NCI-H2107 (cell line): ENCODE measurements at places on chromosomes 6 and 20.

DNA sequence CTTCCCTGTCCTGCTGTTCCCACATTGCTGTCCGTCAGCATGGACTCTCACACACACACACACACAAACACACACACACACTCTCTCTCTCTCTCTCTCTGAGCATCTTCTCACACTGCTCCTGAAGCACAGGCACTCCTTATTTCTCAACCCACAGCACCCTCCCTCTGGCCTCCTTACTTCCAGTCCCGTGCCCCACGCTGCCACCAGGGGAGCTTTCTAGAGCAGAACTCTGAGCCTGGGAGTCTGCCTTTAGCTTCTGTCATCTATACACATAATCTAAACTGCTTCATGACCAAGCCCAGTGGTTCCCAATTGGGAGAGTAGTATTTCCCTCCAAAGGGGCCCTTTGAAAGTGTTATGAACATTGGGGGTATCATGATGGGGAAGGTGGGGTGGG lies 29.1 kb downstream of the HECA start:
- no peak for DNase-seq

GRCh38 chr6:142275236-142276006 lies 26.4 kb upstream of the ADGRG6 start:
- no peak for DNase-seq

- no peak for DNase-seq
Measured at GRCh38 chr20:9145142-9145541, 76.3 kb downstream of the PLCB4 start.

- no peak for DNase-seq
Measured at GRCh38 chr6:148309301-148309700, 33.3 kb upstream of the SASH1 start.

DNA sequence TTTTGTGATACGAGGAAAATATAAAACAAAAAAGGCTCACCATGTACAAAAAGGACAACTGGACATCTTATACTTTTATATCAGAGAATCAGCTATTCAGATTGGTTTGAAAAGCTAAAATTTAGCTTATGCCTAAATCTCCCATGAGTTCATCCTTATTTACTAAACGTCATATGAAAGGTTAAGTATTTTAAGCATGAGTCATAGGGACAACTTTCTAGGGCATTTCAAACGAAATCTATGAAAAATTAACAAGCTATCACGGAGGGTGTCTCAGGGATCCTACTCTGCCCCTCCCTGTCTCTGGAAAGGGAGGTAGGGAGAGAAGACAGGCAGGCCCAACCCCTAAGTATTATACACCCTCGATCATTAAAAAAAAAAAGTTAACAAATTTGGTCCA lies 124.1 kb upstream of the LOC128125822 start:
- DNase-seq = no peak

GRCh38 chr20:10432079-10432478 lies 1.9 kb downstream of the MKKS start:
- no peak for DNase-seq

GRCh38 chr20:56736285-56736857 lies 107.3 kb downstream of the TFAP2C start:
- no peak for DNase-seq

DNA sequence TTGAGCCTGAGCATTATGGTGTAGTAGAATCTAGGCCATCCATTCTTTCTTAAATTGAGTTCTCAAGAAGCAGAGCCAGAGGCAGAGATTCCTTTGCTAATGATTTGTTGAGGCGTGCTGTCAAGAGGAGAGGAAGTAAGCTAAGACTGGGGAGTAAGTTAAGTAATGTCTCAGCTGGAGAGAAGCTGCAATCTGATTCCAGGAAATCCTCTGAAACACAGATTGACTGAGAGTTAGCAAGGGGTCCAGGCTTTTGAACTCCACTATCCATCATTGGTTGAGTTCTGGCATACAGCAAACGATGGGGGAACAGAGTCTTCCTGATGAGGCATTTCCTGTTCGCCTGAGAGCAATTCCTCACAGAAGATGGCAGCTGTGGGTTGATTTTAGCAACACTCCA lies 207.4 kb upstream of the RAB32 start:
- no peak for DNase-seq

- no peak for DNase-seq
Measured at GRCh38 chr20:46040902-46041535, 12.0 kb downstream of the SLC12A5 start.

DNA sequence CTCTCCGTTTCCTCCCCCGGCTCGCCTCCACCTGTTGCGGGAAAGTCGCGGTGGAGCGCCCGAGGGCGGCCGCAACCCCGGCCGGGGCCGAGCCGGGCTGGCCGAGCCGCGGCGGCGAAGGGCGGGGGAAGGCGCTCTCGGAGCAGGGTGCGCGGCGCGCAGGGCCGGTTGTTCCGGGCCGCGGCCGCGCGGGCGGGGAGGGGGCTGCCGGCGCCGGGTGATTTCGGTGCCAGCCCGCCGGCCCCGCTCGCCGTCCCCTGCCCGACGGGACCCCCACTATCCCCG lies 235 bp downstream of the MAP7 start:
- no peak for DNase-seq

GRCh38 chr6:105483492-105483891 lies 80.6 kb upstream of the PREP start:
- no peak for DNase-seq

GRCh38 chr6:44949596-44950201 lies 378.4 kb upstream of the RUNX2 start:
- no peak for DNase-seq

DNA sequence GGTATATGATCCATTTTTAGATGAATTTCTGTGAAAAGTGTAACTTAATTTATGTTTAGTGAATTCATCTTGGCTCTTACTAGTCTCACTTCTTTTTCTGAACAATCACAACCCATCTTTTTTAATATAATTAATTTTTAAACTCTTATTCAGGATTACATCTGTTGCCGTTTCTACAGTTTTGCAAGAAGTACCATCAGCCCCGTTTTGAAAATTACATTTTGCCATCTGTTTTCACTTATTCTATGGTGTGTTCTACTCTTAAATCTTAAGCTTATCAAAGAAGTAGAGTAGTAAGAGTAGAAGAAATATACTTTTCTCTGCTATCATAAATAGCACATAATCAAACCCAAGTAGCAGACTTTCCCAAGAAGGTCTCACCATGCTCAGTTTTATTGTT lies 70.1 kb downstream of the ZNF292 start:
- DNase-seq = no peak

GRCh38 chr6:145087034-145087433 lies 648.3 kb downstream of the EPM2A start:
- DNase-seq = no peak

- DNase-seq = no peak
Measured at GRCh38 chr6:166270706-166271375, 37.4 kb downstream of the PRR18 start.

- DNase-seq = no peak
Measured at GRCh38 chr20:53845980-53846379, 224.4 kb downstream of the BCAS1 start.

- DNase-seq = peak; percentile 32
Measured at GRCh38 chr20:52682237-52682636, 289.9 kb upstream of the TSHZ2 start.

GRCh38 chr6:148471624-148472159 lies 129.1 kb downstream of the SASH1 start:
- no peak for DNase-seq

GRCh38 chr6:12483712-12484111 lies 193.6 kb downstream of the EDN1 start:
- no peak for DNase-seq

DNA sequence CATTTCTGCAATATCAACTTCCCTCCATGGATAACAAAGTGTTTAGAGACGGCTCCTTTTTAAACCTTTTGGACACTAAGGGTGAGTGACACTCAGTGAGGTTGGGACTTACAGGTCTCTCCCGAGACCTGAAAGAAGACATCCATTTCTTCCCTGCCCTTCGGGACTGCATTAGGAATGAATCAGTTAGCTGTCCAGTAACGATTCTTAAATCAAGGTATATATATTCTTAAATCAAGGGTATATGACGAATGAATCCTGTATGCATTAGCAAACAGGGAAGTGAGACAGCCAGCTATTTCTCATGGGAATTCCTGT lies 52.9 kb downstream of the EDN1 start:
- no peak for DNase-seq

GRCh38 chr20:56423211-56423610 lies 11.2 kb downstream of the CASS4 start:
- no peak for DNase-seq

DNA sequence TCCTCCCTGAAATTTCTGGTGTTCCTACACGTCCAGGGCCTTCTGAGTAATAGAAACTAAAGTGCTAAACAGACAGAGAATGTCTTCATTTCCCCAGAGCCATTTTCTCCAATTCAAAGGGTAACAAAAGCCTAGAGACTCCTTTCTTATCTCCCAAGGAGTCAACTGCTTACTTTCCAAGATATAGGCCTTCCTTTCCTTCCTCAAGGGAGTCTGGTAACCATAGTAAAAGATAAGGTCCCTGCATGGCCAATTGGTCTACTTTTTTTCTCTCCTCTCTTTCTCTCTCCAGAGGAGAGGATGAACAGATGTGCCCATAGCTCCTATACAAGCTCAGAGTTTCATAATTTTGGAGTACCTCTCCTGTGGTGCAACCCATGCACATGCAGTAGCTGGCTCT lies 185.7 kb downstream of the ASCC3 start:
- no peak for DNase-seq

- DNase-seq = no peak
Measured at GRCh38 chr6:3423439-3424184, 33.2 kb downstream of the SLC22A23 start.

DNA sequence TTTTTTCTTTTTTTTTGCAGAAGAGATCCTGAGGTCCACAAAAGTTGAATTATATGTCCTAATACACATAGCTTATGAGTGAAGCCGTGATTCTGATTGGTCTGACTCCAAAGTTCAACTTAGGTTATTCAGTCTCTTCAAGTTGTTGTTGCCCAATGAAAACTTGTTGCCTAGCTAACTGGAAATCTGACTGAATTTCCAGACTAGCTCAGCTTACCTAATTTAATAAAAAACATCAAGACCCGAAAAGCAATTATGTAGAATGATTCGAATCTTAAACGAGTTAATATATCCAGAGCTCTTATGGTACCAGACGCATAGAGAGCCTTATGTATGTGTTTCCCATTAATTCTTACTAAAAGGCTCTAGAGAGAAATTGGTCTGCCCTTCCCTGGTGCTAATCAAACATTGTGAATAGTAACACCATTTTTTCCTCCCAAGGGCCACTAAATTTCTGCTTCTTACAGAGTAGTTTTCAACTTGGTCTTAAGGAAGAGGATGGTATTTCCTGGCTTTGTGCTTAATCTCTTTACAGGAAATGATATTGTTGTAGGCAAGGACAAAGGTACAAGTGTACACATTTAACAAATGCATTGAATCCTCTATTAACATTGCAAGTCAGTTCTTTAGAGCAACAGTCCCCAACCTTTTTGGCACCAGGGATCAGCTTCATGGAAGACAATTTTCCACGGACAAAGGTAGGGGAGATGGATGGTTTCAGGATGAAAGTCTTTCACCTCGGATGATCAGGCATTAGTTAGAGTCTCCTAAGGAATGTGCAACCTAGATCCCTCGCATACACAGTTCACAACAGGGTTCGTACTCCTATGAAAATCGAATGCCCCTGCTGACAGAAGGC lies 107.9 kb downstream of the TSHZ2 start:
- DNase-seq = no peak

- peak; percentile 54 for DNase-seq
Measured at GRCh38 chr6:125099211-125100073, 54.1 kb upstream of the TPD52L1 start.

DNA sequence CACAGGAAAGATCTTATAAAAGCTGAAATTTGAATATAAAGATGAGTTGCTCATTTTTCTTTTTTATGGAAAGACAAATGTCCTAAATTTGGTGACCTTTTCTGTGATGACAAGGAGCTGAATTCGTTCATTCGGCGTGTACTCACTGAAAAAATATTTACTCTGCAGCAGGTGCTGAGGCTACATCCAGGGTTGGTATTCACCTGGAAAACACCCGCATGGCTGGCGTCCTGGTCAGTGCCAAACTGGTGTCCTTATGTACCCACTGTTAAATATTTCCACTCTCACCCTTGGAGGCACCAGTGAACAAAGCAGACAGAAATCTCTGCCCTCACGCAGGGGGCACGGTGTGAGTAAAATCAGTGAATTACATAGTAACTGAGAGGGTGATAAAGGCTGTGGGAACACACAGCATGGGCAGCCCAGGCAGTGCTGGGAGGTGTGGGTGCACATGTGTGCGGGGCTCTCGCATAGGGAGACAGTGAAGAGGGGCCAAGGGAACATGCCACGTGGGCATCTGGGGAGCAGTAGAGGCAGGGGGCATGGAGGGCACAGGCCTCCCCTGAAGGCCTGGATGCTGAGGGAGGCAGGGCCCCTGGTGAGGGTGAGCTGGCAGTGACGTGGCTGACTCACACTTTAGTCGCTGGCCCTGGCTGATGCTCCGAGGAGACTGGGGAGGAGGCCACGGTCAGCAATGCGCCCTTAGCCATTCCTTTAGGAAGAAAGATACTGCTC lies 89.7 kb downstream of the INSM1 start:
- no peak for DNase-seq

DNA sequence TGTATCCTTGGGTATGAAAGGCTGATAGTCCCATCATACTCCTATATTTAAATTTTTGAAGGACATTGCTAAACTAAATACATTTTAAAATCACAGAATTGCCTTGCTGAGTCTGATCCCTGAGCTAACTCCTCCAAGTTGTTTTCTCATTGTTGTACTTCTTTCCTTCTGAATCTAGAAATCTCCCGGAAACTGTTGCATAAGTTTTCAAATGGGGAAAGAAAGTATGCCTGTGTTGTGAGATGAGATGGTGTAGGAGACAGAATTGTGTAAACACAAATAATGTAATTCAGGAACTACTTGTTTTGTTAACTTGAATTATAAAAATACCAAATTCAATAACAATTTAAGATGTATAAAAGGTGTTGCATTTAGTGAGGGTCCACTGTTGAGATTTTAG lies 7.3 kb downstream of the PNRC1 start:
- DNase-seq = no peak

GRCh38 chr6:24019830-24020229 lies 106.2 kb upstream of the NRSN1 start:
- no peak for DNase-seq

DNA sequence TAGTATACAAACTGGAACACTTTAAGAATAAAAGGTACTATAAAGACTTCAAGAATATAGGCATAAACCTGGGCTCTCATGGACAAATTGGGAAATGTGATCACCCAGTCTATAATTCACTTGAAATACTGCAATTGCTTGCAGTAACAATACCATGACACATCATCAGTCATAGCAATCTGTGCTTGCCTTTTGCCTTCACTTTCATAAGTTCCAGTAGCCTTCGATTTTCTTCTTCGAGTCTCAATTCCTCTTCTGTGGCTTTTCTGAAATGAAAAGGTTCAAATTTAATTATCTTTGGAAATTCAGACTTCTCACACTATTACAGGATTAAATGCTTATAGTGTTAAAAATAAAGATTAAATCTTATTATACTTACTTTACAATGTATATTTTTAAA lies 96.3 kb upstream of the ZBTB24 start:
- no peak for DNase-seq

- no peak for DNase-seq
Measured at GRCh38 chr6:4108561-4109093, 26.7 kb downstream of the ECI2 start.

- DNase-seq = no peak
Measured at GRCh38 chr6:10613077-10613476, 81.3 kb downstream of the C6orf52 start.

GRCh38 chr6:37126961-37127616 lies 42.9 kb upstream of the PIM1 start:
- DNase-seq = no peak

- no peak for DNase-seq
Measured at GRCh38 chr6:95099410-95099809, 477.9 kb upstream of the MANEA start.

- no peak for DNase-seq
Measured at GRCh38 chr6:42257063-42257462, 39.4 kb upstream of the MRPS10 start.

- DNase-seq = no peak
Measured at GRCh38 chr6:81237226-81237625, 515.3 kb downstream of the TENT5A start.
